Activated effector memory CD4-positive, alpha-beta T cell treated with anti-CD3 and anti-CD28 coated beads, Interleukin-2, amount 50 U/mL, for 16 hours (primary cell): ENCODE measurements at places on chromosomes 1 and 21.

- peak; percentile 50 for DNase-seq
These were observed 64.7 kb downstream of the SCCPDH start for GRCh38 chr1:246788895-246789338.

- no peak for DNase-seq
These were observed 48.1 kb downstream of the NFIA start for GRCh38 chr1:61130338-61131000.

GRCh38 chr1:52867087-52867863 is 24.7 kb downstream of the ZYG11A start:
- DNase-seq, result no peak

DNA sequence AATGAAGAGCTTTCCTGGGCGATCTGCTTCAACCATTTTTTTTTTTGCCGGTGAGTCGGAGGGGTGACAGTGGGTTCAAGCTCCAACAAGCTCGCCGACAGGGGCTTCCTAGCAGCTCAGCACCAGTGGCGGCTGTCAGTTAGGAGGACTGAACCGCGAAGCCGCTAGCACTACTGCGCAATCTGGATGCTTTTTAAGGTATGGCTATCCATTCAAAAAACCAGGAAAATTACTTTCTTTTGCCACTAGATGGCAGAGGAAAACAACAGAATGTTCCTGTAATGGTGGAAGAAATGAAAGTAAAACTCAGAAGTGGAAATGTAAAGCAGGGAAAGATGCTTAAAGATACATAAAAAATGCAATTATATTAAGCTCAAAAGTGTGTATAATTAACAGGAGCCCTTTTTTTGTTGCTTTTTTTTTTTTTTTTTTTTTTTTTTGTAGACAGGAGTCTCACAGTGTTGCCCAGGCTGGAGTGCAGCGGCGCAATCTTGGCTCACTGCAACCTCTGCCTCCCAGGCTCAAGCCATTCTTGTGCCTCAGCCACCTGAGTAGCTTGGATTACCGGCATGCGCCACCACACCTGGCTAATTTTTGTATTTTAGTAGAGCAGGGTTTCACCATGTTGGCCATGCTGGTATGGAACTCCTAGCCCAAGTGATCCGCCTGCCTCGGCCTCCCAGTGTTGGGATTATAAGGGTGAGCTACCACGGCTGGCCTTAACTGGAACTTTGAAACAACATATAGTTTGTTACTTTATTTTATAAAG is 8.5 kb downstream of the KYAT3 start:
- DNase-seq, result peak; percentile 72

- DNase-seq, result no peak
These were observed 52.0 kb upstream of the FAM20B start for GRCh38 chr1:178973652-178974101.

DNA sequence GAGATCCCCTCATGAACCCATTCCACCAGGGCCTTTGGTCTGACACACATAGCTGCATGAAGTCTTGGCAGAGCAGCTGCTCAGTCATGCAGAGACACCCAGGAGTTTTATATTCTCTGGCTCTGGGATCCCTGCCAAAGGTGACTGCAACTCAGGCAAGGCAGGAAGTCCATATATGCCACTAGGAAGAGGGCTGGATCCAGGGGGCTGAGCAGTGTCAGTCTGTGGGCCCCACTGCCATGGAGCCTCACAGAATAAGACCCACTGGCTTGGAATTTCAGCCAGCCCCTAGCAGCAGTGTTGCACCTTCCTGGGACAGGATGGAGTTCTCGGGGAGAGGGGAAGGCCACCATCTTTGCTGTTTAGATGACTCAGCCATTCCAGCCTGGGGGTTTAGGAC is 199.7 kb downstream of the TBX15 start:
- no peak for DNase-seq

DNA sequence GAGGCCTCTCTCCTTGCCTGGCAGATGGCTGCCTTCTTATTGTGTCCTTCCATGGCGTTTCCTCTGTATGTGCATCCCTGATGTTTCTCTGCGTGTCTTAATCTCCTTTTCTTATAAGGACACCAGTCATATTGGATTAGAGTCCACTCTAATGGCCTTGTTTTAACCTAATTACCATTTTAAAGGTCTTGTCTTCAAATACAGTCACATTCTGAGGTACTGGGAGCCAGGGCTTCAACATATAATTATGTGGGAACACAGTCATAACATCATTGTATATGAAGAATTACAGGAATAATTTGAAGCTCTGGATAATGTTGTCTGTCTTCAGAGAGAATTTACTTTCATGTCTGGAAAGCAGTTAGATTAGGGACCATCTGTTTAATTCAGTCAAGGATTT is 56.4 kb upstream of the PTGFR start:
- no peak for DNase-seq

- DNase-seq, result no peak
These were observed 2.2 kb downstream of the GAS5 start for GRCh38 chr1:173865468-173866164.

GRCh38 chr1:3593334-3593733 is 18.0 kb downstream of the MEGF6 start:
- DNase-seq, result no peak

DNA sequence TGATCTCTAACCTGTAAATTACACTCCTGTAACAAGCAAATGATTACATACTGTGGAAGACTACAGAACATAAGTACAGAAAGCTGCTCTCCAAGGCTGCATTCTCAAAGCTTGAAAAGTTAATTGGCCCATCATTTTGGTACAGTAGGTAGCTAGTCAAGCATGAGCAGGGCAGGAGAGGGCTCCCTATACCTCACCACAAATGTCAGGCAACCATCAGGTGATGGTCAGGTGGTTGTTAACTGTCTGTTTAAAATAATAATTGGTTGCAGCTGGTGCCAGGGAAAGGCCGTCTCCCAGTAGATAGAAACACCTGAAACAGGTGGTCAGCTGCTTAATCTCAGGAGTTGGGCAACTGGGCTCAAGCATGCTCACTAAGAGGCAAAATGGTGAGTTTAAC is 13.1 kb upstream of the SLC1A7 start:
- DNase-seq, result no peak

DNA sequence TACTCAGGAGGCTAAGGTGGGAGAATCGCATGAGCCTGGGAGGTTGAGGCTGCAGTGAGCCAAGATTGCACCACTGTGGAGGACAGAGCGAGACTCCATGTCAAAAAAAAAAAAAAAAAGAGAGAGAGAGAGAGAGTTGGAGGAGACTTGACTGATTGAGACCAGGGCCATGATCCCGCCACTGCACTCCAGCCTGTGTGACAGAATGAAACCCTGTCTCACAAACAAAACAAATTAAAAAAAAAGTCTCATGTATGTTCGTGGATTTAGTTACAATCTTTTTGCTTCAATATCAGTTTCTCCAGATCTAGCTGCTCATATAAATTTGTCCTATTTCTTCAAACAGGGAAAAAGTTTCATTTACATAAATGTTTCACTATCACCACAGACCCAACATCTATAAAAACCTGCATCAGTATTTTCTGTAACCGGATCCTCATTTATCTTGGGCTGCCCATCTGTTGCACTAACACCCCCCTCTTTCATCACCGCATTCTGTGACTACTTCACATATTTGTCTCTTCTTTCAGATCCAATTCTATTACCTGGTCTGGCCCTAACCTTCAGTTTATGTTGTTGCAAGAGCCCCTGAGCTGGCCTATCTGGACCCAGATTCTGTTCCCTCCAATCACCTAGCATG is 127.0 kb downstream of the GREM2 start:
- DNase-seq, result no peak

DNA sequence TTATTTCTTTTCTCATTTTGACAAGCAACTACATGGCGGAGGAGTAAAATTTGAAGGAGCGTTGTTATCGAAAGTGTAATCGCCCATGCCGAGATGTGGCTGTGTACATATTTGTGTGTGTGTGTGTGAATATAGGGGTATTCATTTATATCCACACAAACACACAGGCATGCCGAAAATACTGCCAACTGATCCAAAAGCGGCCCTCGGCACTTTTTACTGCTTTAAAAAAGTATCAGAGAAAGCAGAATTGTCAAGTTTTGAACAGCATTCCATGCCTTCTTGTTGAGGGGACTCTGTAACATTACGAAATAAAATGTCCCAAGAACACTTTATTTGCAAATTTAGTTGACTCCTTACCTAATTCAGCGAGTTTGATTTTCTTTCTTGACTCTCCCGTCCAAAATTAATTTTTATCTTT is 1.1 kb downstream of the PBX1 start:
- DNase-seq, result no peak

- peak; percentile 79 for DNase-seq
These were observed 55.7 kb upstream of the ETV3 start for GRCh38 chr1:157193702-157194391.

DNA sequence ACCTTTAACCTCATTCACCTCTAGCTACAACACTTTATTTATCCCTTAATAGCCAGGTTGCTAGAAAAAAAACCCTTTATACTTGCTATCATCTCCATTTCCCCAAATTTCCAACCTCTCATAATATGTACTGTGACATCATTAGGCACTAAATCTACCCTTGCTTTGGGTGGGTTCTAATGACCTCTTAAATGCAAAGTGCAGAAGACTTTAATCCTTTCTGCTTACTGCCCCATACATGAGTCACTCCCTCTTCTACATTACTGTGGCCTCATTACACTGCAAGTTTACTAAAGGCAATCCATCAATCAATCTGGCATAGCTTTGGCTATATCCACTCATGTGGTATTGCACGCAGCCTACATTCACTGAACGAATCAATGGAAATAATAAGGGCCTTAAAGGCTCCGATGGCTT is 353.3 kb downstream of the SMYD3 start:
- DNase-seq, result no peak

- DNase-seq, result no peak
These were observed 25.3 kb downstream of the MPZL1 start for GRCh38 chr1:167746988-167747655.

DNA sequence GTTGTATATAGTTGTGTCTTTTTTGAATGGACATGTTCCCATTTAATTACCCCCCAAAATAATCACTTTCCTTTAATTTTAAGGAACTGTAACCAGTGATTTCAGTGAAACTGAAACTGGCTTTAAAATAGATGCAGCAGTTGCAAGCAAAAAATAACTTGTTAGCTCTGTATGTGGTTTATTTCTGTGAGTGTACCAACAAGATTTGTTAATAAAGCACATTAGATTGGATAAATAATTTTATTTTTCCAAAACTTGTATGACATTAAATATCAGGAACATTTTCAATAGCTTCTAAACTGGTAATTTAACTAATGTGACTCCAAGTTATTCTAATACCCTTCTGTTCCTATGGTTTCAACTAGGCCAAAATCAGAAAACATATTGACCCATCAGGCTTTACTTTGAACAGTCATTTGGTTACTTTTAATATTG is 184.3 kb upstream of the CACYBP start:
- no peak for DNase-seq

- no peak for DNase-seq
These were observed 94.1 kb upstream of the PDE4B start for GRCh38 chr1:65698590-65698989.

- DNase-seq, result no peak
These were observed 25.8 kb downstream of the STYXL2 start for GRCh38 chr1:167119696-167120095.

DNA sequence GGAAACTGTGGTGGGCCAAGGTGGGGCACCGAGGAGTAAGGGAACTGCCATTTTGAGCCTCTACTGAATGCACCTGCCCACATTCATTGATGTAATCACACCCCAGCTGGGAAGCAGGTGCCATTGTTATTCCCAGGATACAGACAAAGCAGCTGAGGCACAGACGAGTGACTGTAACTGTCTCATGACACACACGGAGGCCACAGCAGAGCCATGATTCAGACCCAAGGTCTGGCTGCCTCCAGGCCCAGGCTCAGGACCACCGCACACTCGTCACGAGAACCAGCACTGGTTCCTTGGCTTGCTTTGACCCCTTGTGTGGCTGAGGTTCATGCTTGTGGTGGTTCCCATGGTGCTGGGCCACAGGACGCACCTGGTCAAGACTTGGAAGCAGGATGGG is 45.6 kb upstream of the CLIC4 start:
- DNase-seq, result no peak

GRCh38 chr1:153679337-153680119 is 1.0 kb downstream of the NPR1 start:
- DNase-seq, result peak; percentile 73

- DNase-seq, result no peak
These were observed 415.5 kb downstream of the DPYD start for GRCh38 chr1:97505289-97505688.

DNA sequence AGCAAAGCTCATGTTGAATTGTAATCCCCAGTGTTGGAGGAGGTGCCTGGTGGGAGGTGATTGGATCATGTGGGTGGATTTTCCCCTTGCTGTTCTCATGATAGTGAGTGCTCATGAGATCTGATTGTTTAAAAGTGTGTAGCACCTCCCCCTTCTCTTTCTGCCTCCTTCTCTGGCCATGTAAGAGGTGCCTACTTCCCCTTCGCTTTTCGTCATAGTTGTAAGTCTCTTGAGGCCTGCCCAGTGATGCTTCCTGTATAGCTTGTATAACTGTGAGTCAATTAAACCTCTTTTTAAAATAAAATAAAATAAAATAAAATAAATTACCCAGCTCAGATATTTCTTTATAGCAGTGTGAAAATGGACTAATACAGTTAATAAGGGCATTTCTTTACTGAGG is 1025.7 kb downstream of the PLA2G4A start:
- DNase-seq, result no peak

DNA sequence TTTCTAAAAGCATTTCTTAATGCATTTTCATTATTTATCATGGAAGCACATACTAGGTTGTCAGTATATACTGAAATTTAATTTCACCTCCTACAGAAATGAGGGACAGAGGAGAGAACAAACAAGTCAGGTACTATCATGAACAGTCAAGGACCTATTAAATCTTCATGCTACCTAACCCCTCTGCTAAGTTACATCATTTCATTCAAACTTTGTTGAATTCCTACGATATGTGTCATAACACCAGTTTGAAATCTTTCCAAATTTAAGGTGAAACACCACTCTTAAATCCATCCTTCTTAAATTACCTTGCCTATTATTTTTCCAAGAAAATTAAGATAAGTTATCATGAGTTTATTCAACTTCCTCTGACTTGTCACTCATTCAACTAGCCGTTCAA is 78.9 kb downstream of the DENND1B start:
- no peak for DNase-seq
